ENCODE measurements at places on chromosomes 16 and 17.
A peak's percentile ranks its signal among the peaks of the same experiment; 100 is the strongest.

DNA sequence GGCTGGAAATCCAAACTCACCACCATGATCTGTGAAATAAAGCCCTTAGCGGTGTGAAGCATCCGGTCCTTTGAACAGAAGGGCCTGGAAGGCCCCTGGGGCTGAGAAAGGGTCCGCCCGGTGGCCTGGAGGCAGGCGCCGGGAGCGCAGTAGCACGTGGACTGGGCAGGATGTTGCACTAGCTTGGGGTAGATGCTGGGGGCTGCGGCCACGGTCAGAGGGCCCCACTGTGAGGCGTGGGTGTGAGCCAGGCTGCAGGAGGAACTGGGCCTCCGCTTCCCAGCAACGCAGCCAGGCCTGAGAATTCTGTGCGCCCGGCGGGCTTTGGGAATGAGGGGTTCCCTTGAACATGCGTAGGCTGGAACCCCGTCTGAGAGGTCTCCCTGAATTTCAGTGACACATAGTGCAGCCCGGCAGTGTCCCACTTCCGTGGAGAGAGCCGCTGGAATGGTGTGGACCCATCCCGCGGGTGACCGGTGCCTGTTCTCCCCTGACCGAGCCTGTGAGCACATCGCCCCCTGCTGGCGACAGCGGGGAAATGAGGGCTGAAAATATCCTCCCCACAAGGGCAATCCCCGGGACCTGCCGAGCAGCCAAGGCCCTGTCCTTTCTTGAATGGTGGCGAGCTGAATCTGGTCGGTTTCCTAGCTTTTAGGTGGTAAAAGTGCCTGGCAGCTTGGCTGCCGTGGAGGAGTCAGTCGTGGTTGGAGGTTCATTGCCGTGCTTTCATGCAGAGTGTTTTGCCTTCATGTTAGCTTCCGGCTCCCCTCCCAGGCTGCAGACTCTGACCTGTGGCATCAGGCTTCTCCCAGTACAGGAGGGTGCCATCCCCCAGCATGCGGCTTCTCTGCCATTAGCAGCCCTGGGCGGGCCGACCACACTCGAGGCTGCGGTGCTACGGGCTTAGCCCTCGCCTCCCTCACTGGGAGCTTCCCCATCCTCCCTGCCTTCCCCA is 43.8 kb downstream of the DNAJA2 start:
- DNase-seq: peak; percentile 79

GRCh38 chr16:17965133-17965900 is 371.2 kb downstream of the NPIPA8 start:
- DNase-seq: no peak

GRCh38 chr16:11672206-11673090 is 4.2 kb downstream of the SNN start:
- no peak for DNase-seq

- peak; percentile 92 for DNase-seq
Observed at GRCh38 chr17:74961657-74962350, 10.8 kb downstream of the HID1 start.

DNA sequence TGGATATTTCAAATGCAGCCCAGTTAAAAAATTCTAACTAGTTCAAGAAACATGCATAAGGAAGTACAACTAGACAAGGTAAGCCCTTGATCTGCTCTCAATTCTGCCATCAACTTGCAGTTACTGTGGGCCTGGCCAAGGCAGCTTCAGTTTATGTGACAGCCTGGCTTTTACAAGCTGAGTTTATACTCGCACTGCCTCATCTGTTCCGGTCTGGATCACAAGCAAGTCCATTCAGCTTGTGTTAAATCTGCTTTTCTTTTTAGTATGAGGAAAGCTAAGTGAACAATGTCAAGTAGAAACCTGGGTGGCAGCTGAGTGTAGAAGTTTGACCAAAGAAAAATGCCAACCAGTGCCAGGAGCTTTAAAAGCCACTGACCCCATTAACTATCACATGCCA is 76.6 kb upstream of the CORO6 start:
- DNase-seq: no peak

- DNase-seq: no peak
Observed at GRCh38 chr16:361341-361871, 8.9 kb upstream of the AXIN1 start.

Data from activated CD4-positive, alpha-beta T cell treated with anti-CD3 and anti-CD28 coated beads, Interleukin-2, amount 50 U/mL, for 48 hours (primary cell).